Hippocampal formation (tissue), 2 donors: ENCODE measurements at places on chromosomes 13 and 19.
A peak's percentile ranks its signal among the peaks of the same experiment; 100 is the strongest.

GRCh38 chr13:26308836-26309235 is 54.9 kb downstream of the CDK8 start:
- DNase-seq, result no peak

- no peak for DNase-seq
Measured at GRCh38 chr13:111911121-111911720, 155.7 kb upstream of the SOX1 start.

DNA sequence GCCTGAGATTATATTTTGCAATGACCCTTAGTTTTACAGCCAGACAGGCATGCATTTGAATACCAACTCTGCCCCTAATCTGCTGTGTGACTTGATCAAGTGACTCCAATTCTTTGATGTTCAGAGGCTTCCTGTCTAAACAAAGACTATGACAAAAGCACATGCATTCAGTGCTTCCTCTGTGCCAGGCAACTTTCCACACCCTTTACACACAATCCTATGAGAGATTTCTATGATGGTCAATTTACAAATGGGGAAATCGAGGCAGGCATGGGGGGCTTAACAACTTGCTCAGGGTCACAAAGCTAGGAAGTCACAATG is 3.7 kb upstream of the LYPD3 start:
- no peak for DNase-seq

DNA sequence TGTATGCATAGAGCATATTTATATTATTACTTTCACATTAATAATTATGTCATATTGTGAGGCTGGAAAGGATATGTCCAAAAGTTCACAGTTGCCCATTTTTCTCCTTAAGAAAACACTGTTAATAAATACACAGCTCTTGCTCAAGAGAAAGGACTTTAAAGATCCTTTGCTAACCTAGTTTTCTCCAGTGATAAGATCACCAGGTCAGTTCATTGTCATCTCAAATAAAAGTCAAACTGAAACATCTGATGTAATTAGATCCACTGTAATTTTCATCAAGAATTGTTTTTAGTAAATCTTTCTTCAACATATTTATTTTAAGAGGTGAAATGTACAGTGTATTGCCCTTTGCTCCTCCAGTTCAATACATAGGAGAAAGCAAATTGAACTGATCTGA is 82.8 kb upstream of the KLHL1 start:
- DNase-seq, result no peak

GRCh38 chr19:4991996-4992698 is 23.2 kb downstream of the KDM4B start:
- DNase-seq, result no peak

DNA sequence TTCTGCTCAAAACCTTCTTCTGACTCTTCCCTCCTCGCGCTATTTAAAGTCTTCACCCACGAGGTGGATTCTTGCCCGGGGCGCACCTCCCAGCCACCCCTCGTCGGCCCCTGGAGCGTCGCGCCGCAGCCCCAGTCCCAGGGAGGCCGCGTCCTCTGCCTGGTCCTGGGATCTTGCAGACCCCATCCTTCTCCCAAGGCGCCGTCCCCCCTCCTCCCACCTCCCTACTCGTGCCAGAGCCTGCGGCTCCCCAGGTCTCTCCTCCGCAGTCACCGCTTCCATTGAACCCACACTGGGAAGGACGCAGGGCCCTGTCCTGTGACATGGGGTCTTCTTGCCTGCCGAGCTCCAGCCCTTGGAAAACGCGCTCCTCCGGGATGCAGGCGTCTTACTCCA is 486 bp downstream of the ZNF808 start:
- peak; percentile 29 for DNase-seq

DNA sequence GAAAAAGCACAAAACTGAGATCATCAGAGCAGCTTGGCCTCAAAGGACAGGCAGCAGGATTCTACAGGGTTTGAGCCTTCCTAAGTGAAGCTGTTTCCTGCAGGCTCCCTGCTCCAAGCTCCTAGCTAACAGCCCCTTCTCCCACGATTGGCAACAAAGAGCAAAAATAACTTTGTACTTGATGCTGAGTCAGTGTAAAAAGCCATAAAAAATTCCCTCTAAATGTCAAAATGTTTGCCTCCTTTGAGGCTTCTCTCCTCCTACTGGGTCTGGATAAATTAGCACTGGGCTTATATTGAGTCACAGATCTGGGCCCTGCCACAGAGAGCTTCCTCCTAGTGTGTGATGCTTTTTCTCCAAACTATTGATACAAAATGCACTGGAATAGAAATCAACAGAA is 153.3 kb downstream of the TNFRSF19 start:
- DNase-seq, result no peak

- no peak for DNase-seq
Measured at GRCh38 chr19:40721936-40722661, 5.2 kb downstream of the ITPKC start.

DNA sequence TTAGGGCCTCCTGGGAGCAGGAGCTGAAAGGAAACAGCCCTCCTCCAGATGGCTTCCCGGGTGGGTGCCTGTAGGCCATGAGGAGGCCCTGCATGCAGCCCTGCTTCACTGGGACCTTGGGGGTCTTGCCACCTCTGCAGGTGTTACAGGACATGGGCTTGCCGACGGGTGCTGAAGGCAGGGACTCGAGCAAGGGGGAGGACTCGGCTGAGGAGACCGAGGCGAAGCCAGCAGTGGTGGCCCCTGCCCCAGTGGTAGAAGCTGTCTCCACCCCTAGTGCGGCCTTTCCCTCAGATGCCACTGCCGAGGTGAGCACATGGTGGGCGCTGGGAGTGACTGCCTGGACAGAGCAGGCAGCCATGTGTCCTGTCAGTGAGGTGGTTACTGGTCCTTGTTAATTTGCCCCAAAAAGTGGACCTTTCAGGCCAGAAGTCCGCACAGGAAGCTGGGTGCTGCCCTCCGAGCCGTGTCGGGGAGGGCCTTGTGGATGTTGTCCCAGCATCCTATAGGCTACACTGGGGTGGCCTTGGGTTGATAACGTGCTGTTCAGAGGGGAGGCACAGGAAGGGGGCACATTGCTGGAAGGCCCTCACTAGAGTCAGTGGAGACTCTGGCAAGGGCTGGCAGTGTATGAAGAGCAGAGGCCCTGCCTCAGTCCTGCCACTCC is 18.7 kb upstream of the QTRT1 start:
- DNase-seq, result no peak

DNA sequence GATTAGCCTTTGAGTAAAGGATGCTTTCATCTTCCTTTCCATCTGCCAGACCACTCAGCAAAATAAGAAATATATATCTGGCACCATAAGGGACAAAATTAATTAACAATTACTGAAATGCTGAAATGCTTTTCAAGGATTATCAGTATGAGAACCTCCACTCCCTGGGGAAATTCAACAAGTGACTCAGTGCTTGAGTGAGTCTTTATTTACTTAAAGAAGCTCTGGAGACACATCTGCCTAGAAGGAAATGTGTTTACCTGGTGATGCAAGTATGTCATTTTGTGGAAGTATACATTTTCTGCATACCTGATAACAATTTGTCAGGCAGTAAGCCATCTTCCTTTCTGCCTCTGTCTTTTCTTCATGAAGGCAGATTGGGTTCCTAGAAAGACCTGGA is 23.4 kb downstream of the ZNF560 start:
- DNase-seq, result no peak

GRCh38 chr13:107974409-107974808 is 240.9 kb downstream of the LIG4 start:
- no peak for DNase-seq

DNA sequence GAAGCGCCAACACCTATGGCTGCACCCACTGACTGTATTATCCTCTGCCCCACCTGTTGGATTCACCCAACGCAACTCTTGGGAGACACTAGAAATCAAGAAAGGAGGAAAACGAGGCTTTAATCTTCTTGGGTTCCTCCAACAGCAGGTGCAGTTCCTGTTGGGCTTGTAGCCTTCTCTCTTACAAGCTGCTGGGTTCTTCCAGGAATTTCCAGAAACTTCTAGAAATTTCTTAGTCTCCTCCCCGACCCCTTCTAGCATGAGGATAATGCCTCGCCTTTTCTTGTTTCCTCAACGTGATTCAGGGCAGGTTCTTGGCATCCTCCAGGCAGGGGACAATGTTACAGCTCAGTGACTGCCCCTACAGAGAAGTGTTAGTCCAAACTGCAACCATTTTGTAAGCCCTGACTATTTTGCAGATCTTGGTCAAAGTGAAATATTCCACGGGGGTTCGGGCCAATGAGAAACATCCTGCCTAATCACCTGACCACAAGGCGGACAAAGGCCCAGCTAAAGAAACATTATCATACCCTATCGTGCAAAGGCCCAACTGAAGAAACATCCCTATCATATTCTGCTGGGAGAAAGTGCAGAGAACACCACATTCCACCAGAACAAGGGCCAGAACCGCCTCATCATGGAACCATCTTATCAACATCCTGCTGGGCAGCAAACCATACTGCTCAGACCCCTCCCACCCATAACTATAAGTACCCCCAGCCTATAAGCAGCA is 614 bp upstream of the PNMA8A start:
- no peak for DNase-seq

DNA sequence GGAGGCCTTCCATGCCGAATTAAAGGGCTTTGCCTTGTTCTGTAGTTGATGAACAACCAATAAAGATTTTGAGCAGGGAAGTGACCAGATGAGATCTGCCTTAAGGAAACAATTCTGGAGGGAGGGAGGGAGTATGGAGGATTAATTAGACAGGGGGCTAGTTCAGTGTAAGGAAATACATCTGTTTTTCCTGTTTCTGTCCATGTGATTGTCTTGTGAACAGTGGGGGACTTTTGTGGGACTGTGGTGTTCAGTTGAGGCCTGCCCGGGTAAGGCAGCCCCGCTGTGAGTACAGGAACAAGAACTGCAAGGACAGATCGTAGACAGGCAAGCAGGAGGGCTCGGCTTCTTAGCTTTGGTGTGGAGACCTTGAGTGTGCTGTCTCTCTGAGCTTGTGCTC is 59.0 kb downstream of the DGKH start:
- no peak for DNase-seq

DNA sequence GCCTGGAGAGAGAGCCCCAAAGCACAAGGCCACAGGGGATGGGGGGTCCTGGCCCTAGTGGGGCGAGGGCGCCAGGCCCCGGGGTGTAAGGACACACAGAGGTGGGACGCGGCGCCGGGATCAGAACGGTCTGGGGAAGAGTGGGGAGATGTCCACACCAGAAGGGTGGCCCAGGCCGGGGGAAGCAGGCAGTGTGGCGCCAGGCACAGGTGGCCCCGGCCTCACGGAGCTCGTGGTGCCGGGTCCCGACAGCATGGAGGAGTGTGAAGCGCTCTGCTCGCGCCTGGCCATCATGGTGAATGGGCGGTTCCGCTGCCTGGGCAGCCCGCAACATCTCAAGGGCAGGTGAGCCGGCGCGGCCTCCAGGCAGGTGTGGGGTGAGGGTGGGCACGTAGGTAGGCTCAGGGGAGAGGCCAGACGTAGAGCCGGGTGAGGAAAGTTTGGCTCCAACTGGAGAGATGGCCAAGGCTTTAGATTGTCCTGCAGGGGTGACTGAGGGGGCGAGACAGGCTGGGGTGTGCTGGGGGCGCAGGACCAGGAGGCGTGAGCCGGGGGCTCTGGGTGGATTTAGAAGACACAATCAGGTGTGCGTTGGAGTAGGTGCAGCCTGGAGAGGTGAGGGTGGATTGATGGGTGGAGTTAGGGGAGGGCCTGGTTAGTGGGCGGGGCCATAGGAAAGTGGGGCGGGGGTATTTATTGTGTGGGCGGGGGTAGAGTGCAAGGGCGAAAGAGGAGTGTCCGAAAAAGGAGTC is 2.9 kb upstream of the ARHGAP45 start:
- DNase-seq, result no peak

- DNase-seq, result no peak
Measured at GRCh38 chr19:21765151-21765550, 2.2 kb downstream of the ZNF100 start.

DNA sequence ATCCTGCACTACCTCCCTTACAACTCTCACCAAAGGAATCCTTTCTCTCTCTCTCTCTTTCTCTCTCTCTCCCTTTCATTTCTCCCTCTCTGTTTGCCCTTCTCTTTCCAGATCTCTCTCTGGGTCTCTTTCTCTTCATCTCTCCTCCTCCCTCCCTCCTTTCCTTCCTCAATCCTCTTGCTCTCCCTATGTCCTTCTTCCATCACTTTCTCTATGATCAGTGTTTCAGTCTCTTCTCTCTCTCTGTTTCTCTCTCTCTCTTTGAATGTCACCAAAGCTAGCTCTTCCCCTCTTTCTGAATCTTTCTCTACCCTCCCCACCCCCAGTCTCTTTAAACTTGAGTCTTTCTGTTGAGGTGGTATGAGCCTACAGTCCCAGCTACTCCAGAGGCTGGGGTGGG is 19.8 kb upstream of the KLK4 start:
- DNase-seq, result no peak

- DNase-seq, result no peak
Measured at GRCh38 chr13:113178896-113179167, 20.4 kb downstream of the PROZ start.

DNA sequence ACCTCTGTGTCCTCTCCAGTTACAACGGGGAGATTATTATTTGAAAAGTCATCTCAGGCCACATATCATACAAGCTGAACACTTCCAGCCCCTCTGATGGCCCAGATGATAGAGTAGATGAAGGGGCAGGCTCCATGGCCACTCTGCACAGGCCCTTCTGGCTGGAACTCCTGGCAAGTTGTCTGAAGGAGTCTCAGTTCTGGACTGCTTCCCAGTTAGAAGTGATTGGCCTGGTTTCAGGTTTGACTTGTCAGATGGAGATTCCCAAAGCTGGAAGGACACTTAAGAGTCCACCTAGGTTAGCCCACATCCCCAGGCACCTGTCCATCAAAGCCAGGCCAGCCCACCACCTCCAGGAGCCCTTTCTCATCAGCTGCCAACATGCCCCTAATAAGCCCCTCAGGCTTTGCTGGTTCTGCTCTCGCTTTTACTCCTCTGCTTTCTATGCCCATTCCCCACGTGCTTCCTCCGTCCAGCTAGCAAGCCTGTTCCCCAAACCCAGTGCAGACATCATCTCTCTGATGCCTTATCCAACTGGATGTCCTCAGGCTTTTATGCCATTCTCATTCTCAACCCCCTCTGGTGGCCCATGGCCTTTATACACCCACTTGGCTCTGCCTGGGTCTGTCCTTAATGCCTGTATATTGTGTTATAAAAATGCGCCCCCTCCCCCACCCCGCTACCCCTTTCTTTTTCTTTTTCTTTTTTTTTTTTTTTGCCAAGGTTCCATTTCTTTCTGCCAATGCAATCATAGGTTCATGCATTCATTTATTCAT is 56.5 kb downstream of the HSPH1 start:
- DNase-seq, result no peak

GRCh38 chr13:53105890-53106289 is 77.3 kb downstream of the OLFM4 start:
- DNase-seq, result no peak

- no peak for DNase-seq
Measured at GRCh38 chr19:29567366-29567915, 38.6 kb upstream of the POP4 start.

DNA sequence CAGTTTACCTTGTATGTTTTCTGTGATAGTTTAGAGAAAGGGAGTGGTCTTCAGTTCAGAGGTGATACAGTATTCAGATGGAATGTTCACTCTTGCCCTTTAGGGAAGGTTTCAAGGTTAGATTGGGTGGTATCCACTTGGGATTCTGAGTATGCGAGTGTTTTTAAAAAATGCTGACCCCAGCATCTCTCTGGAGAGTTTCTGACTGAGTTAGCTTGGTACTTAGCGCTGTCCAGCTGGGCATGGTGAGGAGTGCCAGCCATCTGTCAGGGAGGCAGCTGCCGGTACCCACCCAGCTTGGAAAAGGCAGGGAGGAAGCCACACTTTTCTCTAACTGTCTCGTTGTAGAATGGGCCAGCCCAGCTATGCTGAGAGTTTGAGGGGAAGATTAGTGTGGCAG is 63.3 kb downstream of the ARHGEF7 start:
- DNase-seq, result no peak

GRCh38 chr13:51834581-51835171 is 10.3 kb downstream of the TMEM272 start:
- no peak for DNase-seq

- no peak for DNase-seq
Measured at GRCh38 chr19:54345938-54346386, 7.0 kb upstream of the LILRA4 start.
